Body of pancreas (tissue), 4 donors: ENCODE measurements at places on chromosomes 1 and 21. TPM values are rescaled to one million over a fixed set of nuclear protein-coding genes. Genes with fewer than 3 reads are reported as not detected.

- no peak for DNase-seq
These were observed 35.7 kb upstream of the IFNLR1 start for GRCh38 chr1:24222793-24223192.

Gene CYP4A11
- total RNA-seq, result 0.78 TPM

Gene ANGPTL3
- total RNA-seq, result not detected

GRCh38 chr1:160720356-160721085 is 8.9 kb upstream of the CD48 start:
- DNase-seq, result no peak

Gene BATF3
- total RNA-seq, result 3.4 TPM
